ENCODE measurements at places on chromosomes 16 and 17. TPM values are rescaled to one million over a fixed set of nuclear protein-coding genes. Genes with fewer than 3 reads are reported as not detected.

SOX8 gene
- 0.16 TPM for total RNA-seq

- ATAC-seq, result no peak
Measured at GRCh38 chr16:22397931-22398330, 23.5 kb upstream of the CDR2 start.

GRCh38 chr17:31752584-31752983, 106.5 kb downstream of the COPRS start:
- ATAC-seq, result peak; percentile 12

DNA sequence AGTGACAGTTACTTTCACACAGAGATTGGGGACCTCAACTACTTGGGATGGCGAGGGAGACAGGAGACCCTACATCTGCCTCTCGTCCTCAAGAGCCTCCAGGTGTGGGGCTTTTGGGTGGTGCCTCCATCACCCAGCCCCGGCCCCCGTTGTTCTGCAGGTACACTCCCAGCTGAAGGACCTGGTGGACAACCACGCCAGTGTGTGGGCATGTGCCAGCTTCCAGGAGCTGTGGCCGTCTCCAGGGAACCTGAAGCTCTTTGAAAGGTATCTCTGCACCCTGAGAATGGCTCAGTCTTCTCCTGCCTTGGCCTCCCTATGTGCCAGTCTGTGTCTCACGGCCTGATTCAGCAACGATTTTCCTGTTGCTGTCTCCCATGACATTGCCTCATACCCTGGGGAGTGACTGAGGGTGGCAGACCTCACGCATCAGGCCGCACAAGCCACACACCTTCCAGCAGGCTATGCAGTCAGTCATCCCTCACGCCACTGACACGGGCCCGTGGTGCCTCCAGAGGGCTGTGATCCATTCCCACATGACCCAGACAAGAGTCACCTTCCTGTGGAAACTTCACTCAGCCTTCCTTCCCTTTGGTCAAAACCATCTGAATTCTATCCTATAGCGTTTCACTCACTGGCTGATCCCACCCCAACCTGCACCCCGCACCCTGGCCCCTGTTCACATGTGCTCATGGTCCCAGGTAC, 3.7 kb downstream of the CCNF start:
- ATAC-seq, result no peak

DNA sequence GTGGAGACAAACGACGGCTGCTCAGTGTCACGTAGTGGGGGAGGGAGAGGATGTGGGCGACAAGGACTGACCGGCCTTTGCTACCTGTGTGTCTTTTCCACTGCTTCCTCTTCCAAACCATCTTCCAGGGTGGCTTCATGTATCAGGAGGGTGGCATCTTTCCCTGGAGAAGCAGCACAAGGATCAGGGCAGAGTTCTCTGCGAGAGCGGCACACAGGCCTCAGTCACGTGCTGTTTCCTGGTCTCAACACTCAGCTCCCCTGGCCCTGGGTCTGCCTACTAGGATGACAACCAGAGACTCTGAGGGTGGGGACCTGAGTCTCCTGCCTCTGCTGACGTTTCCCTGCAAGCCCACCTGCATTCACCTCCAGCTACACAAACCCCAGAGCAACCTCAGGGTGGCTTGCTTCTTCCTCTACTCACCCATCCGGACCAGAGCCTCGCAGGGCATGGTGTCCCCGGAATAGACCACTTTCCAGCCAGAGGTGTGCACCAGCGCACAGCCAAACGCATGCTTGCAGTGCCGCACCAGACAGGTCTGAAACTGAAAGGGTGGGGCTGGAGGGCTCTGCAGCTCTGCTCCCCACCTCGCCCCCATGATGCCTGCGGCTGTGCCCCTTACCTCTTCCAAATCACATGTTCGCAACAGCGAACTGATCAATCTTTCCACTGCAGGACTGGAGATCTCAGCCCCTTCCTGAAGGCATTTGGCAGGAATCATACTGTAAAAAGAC, 23.3 kb downstream of the ELAC2 start:
- no peak for ATAC-seq

NME4 gene
- total RNA-seq, result 25.3 TPM

ACSM2A gene
- not detected for total RNA-seq

HSD17B1 gene
- total RNA-seq, result 15.7 TPM

GNG13 gene
- total RNA-seq, result not detected

DNA sequence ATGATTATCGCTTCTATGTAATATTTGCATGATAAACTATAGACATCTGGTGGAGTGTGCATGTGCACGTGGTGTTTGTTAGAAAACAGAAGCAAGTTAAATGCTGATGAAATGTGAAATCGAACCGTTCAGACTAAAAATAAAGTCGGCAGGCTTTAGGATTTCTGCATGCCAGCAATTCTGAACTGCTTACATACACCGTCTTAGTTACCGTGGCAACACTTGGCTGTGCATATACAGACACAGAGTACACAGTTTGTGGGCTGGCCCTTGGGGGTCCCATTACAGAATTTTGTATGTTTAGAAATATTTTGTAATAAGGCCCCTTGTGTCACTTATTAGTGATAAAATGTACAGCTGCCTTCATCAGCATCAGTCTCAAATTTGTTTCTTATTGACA, 605.5 kb downstream of the RBFOX1 start:
- no peak for ATAC-seq

DNA sequence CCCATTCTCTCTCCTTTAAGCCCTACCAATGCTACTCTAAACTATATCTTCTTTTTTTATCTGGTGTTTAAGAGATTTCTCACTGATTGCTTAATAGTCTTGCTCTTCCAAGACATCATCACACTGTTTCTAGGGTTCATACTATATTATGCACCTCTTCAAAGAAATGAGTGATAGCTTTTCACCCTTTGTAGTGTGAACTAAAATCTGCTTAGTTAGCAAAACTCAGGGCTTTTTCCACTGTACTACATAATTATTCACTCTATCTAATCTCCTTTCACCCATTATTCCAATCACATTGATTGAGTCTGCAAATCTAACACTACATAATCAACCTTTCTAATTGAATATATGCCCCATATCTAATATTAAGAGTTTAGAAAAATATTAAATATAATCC, 456.0 kb upstream of the SOX9 start:
- no peak for ATAC-seq

PTX4 gene
- not detected for total RNA-seq

DNA sequence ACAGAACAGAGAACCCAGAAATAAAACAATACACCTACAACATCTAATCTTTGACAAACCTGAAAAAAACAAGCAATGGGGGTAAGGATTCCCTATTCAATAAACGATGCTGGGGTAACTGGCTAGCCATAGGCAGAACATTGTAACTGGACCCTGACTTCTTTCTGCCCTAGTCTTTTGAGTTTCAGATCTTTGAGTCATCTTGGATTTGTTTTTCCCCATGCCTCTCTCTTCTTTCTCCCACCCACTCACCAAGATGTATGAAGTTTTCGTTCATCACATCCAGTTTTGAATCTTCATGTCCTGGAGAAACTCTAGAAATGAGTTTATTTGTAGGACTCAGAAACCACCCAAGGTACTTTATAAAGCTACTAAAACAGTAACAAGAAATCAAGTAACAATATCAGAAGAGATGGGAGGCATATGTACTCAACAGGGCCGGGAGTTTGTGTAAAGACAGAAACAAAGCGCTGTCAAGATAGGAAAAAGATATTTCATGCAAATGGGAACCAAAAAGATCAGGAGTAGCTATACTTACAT, 39.0 kb downstream of the HSD17B2 start:
- no peak for ATAC-seq

DNA sequence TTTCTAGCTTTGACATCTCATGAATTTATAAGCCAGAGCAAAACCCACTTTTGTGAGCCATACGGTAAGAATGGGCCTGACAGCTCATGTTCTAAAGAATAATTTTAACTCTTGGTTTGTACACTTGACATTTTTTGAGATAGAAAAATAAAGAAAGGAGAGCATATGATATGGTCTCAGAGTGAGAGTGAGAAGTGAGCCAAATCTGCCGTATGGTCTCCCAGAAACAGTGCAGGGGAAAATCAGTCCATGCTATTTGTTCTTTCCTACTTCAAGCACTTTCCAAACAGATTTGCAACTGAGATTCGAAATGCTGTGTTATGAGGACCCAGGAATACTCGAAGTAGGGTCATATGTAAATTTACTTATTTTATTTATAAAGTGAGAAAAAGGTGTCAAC, 20.9 kb downstream of the SMIM36 start:
- ATAC-seq, result no peak

Measured in esophagus mucosa (tissue), 1 donor.